Activated T-helper 1 cell treated with anti-CD3 and anti-CD28 coated beads, Interleukin-12 subunit alpha, Interleukin-12 subunit beta, Interleukin-2, Interleukin-4 antibody, amounts not matched to agents 30 ng/mL and 10 ng/mL and 1 ng/mL, durations not matched to agents 14 hours and 24 hours and 36 hours (primary cell): ENCODE measurements at places on chromosomes 4 and X. TPM values are rescaled to one million over a fixed set of nuclear protein-coding genes. Genes with fewer than 3 reads are reported as not detected.

DNA sequence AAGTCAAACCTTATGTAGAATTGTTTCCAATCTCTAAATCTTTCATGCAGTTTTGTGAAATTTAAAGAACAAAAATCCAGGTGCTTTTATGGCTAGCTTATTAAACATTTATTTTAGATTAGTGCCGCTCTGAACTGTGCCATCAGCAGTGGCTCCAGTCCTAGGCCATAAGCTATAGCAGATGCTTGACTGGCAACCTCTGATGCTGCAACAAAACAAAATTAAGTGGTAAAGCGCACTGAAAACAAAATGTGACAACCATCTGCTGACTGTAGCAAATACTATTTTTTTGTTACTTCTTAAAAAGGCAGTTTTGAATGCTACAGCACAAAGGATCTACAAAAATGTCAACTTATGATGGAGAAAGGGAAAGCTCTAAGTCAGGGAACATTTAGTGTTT lies 237.4 kb downstream of the DCLK2 start:
- H3K4me3 ChIP-seq: no peak overlapping the region
- peaks cover 20% of the 10 kb centered on the region for H3K36me3 ChIP-seq
- peaks cover 8% of the 10 kb centered on the region for H3K4me1 ChIP-seq

- H3K4me1 ChIP-seq: no peaks in the 10 kb centered on the region
- DNase-seq: no peak
- H3K4me3 ChIP-seq: no peak overlapping the region
- H3K36me3 ChIP-seq: peaks cover 12% of the 10 kb centered on the region
- H3K27ac ChIP-seq: no peak overlapping the region
- no peaks in the 10 kb centered on the region for H3K27me3 ChIP-seq
These were observed 30.0 kb downstream of the PKD2 start for GRCh38 chr4:88037447-88037846.

- H3K36me3 ChIP-seq: no peaks in the 10 kb centered on the region
- H3K4me1 ChIP-seq: no peaks in the 10 kb centered on the region
These were observed 57.4 kb downstream of the SPOCK3 start for GRCh38 chr4:167176723-167177367.

GRCh38 chr4:141432000-141432712 lies 204.2 kb upstream of the IL15 start:
- no peak for DNase-seq
- no peak overlapping the region for H3K4me3 ChIP-seq
- H3K27ac ChIP-seq: no peak overlapping the region
- H3K36me3 ChIP-seq: no peaks in the 10 kb centered on the region
- no peaks in the 10 kb centered on the region for H3K27me3 ChIP-seq

The SH2D1A gene
- total RNA-seq: 50.4 and 56.3 TPM in 2 replicates

- H3K4me3 ChIP-seq: no peak overlapping the region
- H3K4me1 ChIP-seq: no peaks in the 10 kb centered on the region
- DNase-seq: no peak
- H3K36me3 ChIP-seq: peaks cover 7% of the 10 kb centered on the region
- no peak overlapping the region for H3K27ac ChIP-seq
- peaks cover 7% of the 10 kb centered on the region for H3K27me3 ChIP-seq
These were observed 30.1 kb upstream of the TMEM154 start for GRCh38 chr4:152709675-152710438.

GRCh38 chrX:12984603-12985319 lies 9.9 kb downstream of the TMSB4X start:
- DNase-seq: peak; percentile 59
- peak overlapping the region; percentile 45 for H3K4me3 ChIP-seq
- H3K4me1 ChIP-seq: peaks cover 65% of the 10 kb centered on the region
- H3K27ac ChIP-seq: peak overlapping the region; percentile 93

- no peak for DNase-seq
- peaks cover 13% of the 10 kb centered on the region for H3K27me3 ChIP-seq
- no peaks in the 10 kb centered on the region for H3K4me1 ChIP-seq
These were observed 169.7 kb downstream of the PALLD start for GRCh38 chr4:168666531-168666930.

DNA sequence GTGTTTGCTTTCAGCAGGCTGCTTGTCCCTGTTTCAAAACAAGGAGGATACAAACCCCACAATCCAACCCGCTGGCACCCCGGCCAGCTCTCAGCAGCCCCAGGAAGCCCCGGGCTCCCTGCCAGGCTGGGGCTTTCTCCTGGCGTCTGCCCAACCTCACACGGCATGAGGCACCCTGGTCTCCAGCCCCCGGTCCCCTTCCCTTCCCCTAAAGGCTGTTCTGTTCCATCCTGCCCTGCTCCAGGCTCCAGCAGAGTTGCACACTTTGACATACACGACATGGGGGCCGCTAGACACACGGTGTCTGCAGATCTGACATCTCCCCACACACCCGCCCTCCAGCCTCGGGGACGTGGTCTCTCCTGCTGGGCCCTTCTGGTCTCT lies 107.7 kb upstream of the ADRA2C start:
- H3K4me1 ChIP-seq: no peaks in the 10 kb centered on the region
- no peaks in the 10 kb centered on the region for H3K36me3 ChIP-seq
- DNase-seq: no peak
- peaks cover 2% of the 10 kb centered on the region for H3K27me3 ChIP-seq

The ASMT gene
- total RNA-seq: not detected in 2 replicates

DNA sequence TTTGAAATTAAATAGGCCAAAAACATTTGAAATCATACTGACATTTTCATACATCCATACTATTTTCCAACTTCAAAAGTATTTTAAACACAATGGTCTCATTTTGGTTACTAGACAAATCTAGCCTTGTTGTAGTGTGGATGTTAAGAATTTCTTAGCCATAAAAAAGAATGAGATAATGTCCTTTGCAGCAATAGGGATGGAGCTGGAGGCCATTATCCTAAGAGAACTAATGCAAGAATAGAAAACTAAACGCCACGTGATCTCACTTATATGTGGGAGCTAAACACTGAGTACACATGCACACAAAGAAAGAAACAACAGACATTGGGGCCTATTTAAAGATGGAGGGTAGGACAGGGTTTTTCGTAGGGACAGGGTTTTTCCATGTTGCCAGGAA lies 153.8 kb downstream of the CCSER1 start:
- no peaks in the 10 kb centered on the region for H3K27me3 ChIP-seq
- H3K27ac ChIP-seq: no peak overlapping the region
- no peak overlapping the region for H3K4me3 ChIP-seq
- no peaks in the 10 kb centered on the region for H3K4me1 ChIP-seq
- DNase-seq: no peak

The CYLC1 gene
- total RNA-seq: not detected in 2 replicates

The CPLX1 gene
- 1.3 and 1.5 TPM in 2 replicates for total RNA-seq

The LPAR4 gene
- total RNA-seq: not detected in 2 replicates

The PAK3 gene
- 0.03 TPM in 1 of 2 replicates, not detected in the other for total RNA-seq

The HPSE gene
- total RNA-seq: 23.1 and 24.1 TPM in 2 replicates

- no peaks in the 10 kb centered on the region for H3K27me3 ChIP-seq
- no peak overlapping the region for H3K4me3 ChIP-seq
- H3K27ac ChIP-seq: no peak overlapping the region
- no peak for DNase-seq
- H3K36me3 ChIP-seq: no peaks in the 10 kb centered on the region
These were observed 4.5 kb upstream of the ATP6AP2 start for GRCh38 chrX:40576291-40576690.

GRCh38 chrX:117607561-117607960 lies 509.0 kb downstream of the KLHL13 start:
- no peaks in the 10 kb centered on the region for H3K27me3 ChIP-seq
- H3K4me3 ChIP-seq: no peak overlapping the region
- DNase-seq: no peak
- no peak overlapping the region for H3K27ac ChIP-seq
- H3K36me3 ChIP-seq: no peaks in the 10 kb centered on the region

- no peaks in the 10 kb centered on the region for H3K4me1 ChIP-seq
- no peaks in the 10 kb centered on the region for H3K36me3 ChIP-seq
- H3K4me3 ChIP-seq: no peak overlapping the region
- DNase-seq: no peak
These were observed 10.5 kb upstream of the DCHS2 start for GRCh38 chr4:154502111-154502510.

The PRDM5 gene
- total RNA-seq: not detected in 2 replicates

The TLR6 gene
- 1.3 and 1.7 TPM in 2 replicates for total RNA-seq

DNA sequence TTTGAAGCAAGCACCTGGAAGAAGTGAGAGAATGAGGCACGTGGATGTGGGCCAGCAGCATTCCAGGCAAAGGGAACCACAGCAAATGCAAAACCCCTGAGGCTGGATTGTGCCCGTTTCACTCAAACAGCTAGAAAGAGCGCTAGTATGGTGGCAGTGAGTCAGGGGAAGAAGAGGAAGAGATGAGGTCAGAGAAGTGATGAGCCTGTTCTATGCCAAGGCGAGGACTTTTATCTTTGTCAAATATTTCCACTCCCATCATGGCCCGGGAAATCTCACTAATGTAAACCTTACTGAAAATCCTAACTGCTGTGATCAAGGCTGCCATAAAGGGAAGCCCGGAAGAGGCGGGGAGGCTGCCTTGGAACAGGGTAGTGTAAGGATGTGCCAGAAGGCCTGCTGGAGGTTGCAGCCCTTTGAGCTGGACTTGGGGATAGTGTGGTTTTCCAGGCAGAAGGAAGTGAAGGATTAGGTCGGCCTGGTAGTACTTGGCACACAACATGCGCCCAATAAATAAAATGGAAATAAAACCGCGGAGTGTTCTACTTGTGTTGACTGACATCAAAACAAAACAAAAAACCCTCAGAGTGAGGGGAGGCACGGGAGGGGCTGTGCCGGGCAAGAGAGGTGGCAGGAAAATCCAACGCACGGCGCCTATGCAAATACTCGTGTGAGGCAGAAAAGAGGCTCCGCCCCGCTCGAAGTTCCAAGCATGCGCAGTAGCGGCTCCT lies 1.2 kb upstream of the CDK16 start:
- H3K36me3 ChIP-seq: peaks cover 36% of the 10 kb centered on the region
- H3K27me3 ChIP-seq: no peaks in the 10 kb centered on the region
- no peak for DNase-seq

The CFP gene
- total RNA-seq: 2.3 and 4.9 TPM in 2 replicates

- H3K27me3 ChIP-seq: peaks cover 20% of the 10 kb centered on the region
- no peak for DNase-seq
- H3K4me3 ChIP-seq: no peak overlapping the region
- no peaks in the 10 kb centered on the region for H3K36me3 ChIP-seq
- peaks cover 7% of the 10 kb centered on the region for H3K4me1 ChIP-seq
These were observed 4.1 kb downstream of the GRID2 start for GRCh38 chr4:92307866-92308265.

- no peak for DNase-seq
- no peak overlapping the region for H3K4me3 ChIP-seq
- no peaks in the 10 kb centered on the region for H3K36me3 ChIP-seq
- H3K4me1 ChIP-seq: no peaks in the 10 kb centered on the region
- H3K27ac ChIP-seq: no peak overlapping the region
These were observed 84.7 kb downstream of the OTC start for GRCh38 chrX:38437093-38437492.

The PNMA6F gene
- not detected in 2 replicates for total RNA-seq
